ENCODE measurements at places on chromosomes 6 and 20. TPM values are rescaled to one million over a fixed set of nuclear protein-coding genes. Genes with fewer than 3 reads are reported as not detected.

DNA sequence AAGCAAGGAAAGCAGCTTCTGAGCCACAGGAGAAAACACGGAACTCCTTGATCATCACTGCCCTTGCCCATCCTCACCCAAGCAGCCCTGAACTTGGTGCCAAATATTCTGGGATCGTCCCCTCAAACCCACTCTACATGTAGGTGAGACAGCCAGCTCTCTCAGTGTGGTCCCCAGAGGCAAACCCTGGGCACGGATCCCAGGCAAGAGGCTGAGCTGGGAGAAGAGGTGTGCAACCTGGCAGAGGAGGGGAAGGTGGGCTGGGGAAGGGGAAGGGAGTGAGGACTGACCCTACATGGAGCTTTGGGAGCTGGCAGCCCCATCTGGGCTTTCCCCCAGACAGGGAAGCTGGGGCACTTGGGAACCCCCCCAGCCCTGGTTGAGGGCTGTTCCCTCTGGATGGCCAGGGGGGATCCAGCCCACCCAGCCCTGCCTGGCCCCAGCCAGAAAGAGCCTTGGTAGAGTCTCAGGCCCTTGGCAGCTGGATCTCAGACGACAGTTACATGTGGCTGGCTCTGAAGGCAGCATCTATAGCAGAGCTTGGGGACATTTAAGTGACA, 186.2 kb upstream of the CST7 start:
- peaks cover 9% of the 10 kb centered on the region for H3K27me3 ChIP-seq
- DNase-seq = no peak
- no peaks in the 10 kb centered on the region for H3K4me1 ChIP-seq
- H3K36me3 ChIP-seq = no peaks in the 10 kb centered on the region
- H3K4me3 ChIP-seq = no peak overlapping the region

DNA sequence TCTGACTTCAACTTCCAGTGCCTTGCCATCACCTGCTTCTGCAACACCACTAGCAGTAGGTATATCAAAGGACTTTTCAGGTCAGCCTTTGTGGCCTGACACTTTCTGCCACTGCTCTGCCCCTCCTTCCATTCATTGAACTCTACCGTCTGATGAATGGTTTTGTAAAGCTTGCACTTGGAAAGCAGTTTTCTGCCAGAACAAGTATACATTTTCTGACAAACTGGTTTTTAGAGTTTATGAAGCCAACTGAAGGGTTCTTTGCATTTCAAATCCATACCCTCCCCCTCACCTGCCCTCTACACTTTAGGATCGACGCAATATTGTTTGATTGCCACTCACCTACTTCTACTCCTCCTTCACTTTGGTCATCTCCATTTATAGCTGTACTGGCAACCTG, 603.1 kb downstream of the HACE1 start:
- no peaks in the 10 kb centered on the region for H3K27me3 ChIP-seq
- no peak for DNase-seq
- H3K4me1 ChIP-seq = no peaks in the 10 kb centered on the region
- no peaks in the 10 kb centered on the region for H3K36me3 ChIP-seq

Gene NKX2-4
- not detected for total RNA-seq

- H3K36me3 ChIP-seq = no peaks in the 10 kb centered on the region
- peaks cover 15% of the 10 kb centered on the region for H3K4me1 ChIP-seq
- DNase-seq = peak; percentile 99
- H3K27me3 ChIP-seq = no peaks in the 10 kb centered on the region
- no peak overlapping the region for H3K27ac ChIP-seq
These were observed 522 bp upstream of the EPB41L1 start for GRCh38 chr20:36153736-36154699.

GRCh38 chr6:34909320-34909883, 20.3 kb downstream of the ANKS1A start:
- no peaks in the 10 kb centered on the region for H3K36me3 ChIP-seq
- no peaks in the 10 kb centered on the region for H3K27me3 ChIP-seq
- no peak overlapping the region for H3K4me3 ChIP-seq
- no peak for DNase-seq

Gene FNDC1
- 34.2 TPM for total RNA-seq

- no peaks in the 10 kb centered on the region for H3K27me3 ChIP-seq
- no peak for DNase-seq
- no peak overlapping the region for H3K27ac ChIP-seq
- no peak overlapping the region for H3K4me3 ChIP-seq
These were observed 163.3 kb downstream of the ARHGAP18 start for GRCh38 chr6:129546702-129547101.

DNA sequence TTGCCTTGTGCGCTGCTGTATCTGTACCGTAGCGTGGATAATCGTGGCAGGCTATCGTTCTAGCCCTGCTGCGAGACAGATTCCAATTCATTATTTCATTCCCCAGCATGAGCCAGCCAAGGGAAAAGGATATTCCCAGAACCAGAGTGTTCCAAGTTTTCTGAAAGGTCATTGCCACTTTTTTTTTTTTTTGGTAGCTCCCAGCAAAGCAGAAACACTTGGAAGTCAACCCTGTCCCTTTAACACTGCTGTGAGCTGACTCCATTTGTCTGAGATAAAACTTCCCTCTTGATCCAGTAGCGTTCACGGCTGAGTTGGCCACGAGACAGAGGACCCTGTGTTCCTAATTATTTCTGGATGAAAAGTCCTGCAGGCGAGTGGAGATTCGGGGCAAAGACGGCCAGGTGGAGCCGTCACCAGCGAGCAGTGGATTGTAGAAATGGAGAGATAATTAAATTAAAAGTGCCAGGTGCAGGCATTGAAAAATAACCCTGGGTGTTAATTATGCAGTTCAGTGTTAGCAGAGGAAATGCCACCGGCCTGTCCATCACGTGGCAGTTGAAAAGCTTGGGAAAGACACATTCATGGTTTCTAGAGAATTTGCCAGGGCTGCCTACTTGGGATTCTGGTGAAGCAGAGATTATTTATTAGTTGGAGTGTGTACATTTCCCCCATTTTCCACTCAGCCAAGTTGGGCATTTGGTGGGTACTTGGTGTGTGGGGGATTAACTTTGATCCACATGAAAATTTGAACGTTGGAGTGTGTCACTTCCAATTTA, 164.2 kb downstream of the SLC24A3 start:
- H3K27me3 ChIP-seq = no peaks in the 10 kb centered on the region
- H3K36me3 ChIP-seq = no peaks in the 10 kb centered on the region
- H3K4me3 ChIP-seq = no peak overlapping the region
- no peak for DNase-seq
- no peaks in the 10 kb centered on the region for H3K4me1 ChIP-seq

DNA sequence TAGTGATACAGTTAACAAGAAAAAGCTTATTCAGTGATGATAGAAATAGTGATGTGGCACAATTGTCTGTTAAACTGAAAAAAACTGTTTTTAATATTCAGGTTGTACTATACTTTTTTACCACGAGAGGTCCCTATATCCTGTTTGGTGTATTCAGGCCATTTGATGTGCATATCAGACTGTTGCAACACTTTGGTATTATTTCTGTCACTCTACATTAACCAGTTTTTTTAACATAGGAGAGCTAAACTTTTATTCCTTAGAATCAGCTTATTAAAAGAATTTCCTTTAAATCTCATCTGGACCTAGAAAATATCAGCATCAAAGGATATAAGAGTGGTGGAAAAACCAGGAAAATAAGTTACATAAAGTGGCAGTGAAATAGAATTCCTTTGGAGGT, 36.8 kb downstream of the TSPYL4 start:
- peak overlapping the region; percentile 42 for H3K27ac ChIP-seq
- H3K27me3 ChIP-seq = no peaks in the 10 kb centered on the region
- no peaks in the 10 kb centered on the region for H3K36me3 ChIP-seq
- H3K4me3 ChIP-seq = no peak overlapping the region

Gene SOX4
- total RNA-seq = 81.1 TPM

DNA sequence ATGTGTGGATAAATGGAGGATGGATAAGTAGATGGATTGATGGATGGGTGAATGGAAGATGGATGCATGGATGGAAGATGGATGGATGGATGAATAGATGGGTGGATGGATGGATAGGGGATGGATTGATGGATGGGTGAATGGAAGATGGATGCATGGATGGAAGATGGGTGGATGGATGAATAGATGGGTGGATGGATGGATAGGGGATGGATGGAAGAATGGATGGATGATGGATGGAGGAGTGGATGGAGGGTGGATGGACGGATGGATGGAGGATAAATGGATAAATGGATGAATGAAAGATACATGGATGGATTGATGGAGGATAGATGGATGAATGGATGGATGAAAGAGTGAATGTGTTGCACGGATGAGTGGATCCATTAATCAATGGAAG, 3.0 kb upstream of the NFATC2 start:
- no peak overlapping the region for H3K27ac ChIP-seq
- H3K4me3 ChIP-seq = no peak overlapping the region
- H3K4me1 ChIP-seq = no peaks in the 10 kb centered on the region
- peaks cover 38% of the 10 kb centered on the region for H3K27me3 ChIP-seq

DNA sequence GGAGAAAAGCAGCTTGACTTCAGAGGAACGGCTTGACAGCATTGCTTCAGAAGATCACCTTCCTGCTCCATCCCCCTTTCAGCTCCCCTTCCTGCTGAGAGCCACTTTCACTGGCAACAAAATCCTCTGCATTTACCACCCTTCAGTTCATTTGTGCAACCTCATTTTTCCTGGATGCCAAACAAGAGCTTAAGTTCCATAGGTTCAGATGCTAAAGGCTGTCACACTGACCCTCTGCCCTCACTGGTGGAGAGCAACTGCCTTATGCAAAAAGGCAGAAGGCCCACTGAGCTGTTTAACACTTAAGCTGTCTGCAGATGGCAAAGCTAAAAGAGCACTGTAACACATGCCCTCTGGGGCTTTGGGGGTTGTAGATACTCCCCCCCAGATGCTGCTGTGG, 131.2 kb upstream of the SPACA1 start:
- DNase-seq = no peak
- H3K27me3 ChIP-seq = peaks cover 49% of the 10 kb centered on the region
- H3K27ac ChIP-seq = no peak overlapping the region
- H3K4me3 ChIP-seq = no peak overlapping the region
- no peaks in the 10 kb centered on the region for H3K4me1 ChIP-seq
- H3K36me3 ChIP-seq = no peaks in the 10 kb centered on the region

Gene ARG1
- total RNA-seq = not detected

- H3K4me1 ChIP-seq = no peaks in the 10 kb centered on the region
- H3K4me3 ChIP-seq = no peak overlapping the region
- H3K27ac ChIP-seq = no peak overlapping the region
- H3K36me3 ChIP-seq = no peaks in the 10 kb centered on the region
These were observed 331.2 kb downstream of the QKI start for GRCh38 chr6:163745536-163746400.

GRCh38 chr6:125679128-125679527, 70.3 kb upstream of the HEY2 start:
- no peak for DNase-seq
- no peaks in the 10 kb centered on the region for H3K27me3 ChIP-seq
- no peaks in the 10 kb centered on the region for H3K4me1 ChIP-seq
- no peaks in the 10 kb centered on the region for H3K36me3 ChIP-seq
- no peak overlapping the region for H3K27ac ChIP-seq
- no peak overlapping the region for H3K4me3 ChIP-seq

Gene OPRL1
- total RNA-seq = 0.59 TPM

Measured in osteoblast (primary cell).